ENCODE measurements at places on chromosomes 13 and 19.

DNA sequence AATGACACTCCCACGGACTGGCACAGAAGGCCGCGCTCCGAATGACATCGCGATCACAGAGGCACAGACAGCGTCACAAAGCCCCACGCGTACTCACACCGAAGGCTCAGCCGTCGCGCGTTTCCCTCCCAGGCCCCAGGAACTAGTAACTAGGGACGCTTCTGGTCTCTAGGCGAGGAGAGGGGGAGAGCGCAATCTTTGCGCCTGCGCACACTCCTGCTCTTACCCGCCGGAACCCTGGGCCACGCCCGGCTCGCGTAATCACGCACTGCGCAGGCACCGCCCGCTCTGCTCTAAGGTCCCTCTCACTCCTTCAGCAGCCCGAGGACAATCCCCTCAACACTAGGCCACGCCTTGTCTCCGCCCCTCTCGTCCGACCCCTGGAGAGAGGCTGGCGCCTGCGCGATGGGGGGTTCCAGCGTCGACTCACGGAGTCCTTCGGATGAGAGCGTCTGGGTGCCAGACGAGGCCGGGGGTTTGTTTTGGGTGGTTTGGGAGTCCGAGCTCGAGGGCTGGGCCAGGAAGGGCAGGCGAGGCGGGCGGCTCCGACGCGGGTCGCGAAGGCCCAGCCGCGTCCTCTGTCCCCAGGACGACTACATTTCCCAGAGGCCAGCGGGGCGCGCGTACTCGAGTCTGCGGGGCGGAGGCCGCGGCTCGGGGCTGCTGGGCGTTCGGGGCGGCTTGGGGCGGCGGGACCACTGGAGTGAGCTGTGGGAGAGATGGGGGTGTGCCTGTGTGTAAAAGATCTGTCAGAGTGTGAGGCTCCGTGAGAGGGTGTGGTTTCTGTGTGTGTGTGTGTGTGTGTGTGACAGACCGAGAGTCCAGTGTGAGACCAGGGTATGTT is at the start of gene ZNF471:
Gene ZNF471, plus strand, starts transcription at position 410 of the 844 bp plus-strand sequence. CDS start 3,717 bp downstream, outside the sequence.
- peak; percentile 99 for DNase-seq

DNA sequence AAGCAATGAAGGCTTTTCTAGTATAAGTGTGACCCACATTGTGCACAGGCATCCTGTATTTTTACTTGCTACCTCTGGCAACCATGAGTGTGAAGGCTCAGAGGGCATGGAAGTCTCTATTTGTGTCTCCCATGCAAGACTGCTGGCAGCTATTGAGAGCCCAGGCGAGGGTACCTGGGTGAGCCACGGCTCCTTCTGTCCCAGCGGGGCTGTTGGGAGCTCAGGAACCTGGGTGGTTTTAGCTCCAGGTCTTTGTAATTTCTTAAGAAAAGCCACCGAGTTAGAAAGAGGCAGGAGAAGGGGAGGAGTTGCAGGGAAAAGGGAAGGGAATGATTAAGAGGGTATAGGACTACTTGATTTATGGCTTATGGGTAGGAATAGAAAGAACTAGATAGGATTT is 190.4 kb upstream of the SOX1 start:
- DNase-seq: no peak

DNA sequence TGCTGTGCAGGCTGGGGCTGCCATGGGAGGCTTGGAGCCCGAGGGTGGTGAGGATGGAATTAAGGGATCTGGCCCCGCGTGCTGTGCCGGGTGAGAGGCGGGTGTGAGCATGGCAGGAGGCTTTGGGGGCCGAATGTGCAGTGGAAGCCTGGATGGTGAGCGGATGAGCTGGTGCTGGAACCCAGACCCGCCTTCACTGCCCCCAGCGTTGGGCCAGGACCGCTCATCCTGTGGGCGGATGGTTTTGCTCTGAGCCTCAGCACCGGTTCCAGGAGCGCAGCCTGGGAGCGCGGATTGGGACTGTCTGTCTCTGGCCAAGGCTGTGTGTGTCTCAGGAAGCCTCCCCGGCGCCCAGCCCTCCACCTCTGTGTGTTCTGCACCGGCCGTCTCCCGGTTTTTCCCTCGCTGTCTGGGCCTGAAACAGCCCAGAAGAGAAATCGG is 16.7 kb downstream of the KDM4B start:
- no peak for DNase-seq

GRCh38 chr19:6587093-6587820 is 3.7 kb downstream of the CD70 start:
- DNase-seq: no peak

DNA sequence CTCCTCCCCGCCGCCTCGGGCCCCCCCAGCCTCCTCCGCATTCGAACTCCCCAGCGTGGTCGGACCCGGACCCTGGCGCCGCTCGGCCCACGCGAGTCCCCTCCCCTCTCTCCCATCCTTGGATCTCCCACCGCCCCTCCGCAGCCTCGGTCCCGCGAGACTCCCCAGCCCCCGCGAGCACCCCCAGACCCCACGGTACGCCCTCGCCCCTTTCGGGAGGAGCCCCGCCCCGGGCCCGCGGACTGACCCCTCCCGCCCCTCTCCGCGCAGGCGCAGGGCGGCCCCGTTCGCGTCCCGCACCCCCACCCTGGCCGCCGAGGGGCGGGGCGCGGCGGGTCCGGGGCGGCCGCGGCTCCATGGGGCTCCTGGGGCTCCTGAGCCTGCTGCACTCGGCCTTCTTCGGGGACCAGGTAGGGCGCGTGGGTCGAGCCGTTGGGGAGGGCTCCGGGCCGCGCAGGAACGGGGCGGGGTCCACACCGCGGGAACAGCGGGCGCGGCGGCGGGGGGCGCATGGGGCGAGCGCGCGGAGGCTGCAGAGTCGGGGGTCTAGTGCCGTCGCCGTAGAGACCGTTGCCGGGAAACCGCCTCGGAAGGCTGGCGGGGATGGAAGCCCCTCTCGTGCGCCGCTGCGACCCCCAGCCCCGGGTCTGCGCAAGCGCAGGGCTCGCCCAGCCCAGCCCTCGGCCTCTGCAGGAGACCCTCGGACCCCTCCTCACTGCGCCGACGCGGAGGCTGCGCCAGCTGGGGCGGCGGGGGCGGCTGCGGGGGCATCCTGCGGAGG is 3.8 kb upstream of the APC2 start:
- no peak for DNase-seq

- no peak for DNase-seq
These were observed 776 bp upstream of the NCLN start for GRCh38 chr19:3184847-3185460.

DNA sequence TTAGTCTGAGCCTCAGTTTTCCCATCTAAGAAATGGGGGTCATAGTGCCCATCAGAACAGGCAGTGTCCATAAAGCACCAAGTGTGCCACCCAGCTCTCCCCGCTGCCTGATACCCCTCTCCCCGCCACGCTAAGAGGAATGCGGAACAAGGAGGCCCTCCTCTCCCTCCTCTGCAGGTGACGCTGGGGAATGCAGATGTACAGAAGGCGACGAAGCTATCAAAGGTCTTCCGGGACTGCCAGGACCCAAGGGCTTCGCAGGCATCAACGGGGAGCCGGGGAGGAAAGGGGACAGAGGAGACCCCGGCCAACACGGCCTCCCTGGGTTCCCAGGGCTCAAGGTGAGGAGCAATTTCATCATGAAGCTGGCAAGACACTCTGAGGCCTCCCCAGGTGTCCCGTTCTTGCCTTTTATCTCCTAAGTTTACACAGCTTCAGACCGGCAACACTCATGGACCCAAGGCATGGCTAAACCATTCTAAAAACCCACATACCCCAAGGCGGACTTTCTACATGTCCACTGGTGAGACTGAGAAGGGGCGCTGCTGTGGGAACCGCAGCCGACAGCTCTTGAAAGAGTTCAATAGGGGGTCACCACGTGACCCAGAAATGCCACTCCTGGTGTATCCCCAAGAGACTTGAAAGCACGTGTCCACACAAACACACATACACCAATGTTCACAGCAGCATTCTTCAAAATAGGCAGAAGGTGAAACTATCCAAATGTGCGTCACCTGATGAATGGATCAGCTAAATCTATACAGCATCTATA is 102.7 kb downstream of the RAB20 start:
- no peak for DNase-seq

GRCh38 chr19:58349590-58349989 is 3.7 kb downstream of the A1BG start:
- no peak for DNase-seq

DNA sequence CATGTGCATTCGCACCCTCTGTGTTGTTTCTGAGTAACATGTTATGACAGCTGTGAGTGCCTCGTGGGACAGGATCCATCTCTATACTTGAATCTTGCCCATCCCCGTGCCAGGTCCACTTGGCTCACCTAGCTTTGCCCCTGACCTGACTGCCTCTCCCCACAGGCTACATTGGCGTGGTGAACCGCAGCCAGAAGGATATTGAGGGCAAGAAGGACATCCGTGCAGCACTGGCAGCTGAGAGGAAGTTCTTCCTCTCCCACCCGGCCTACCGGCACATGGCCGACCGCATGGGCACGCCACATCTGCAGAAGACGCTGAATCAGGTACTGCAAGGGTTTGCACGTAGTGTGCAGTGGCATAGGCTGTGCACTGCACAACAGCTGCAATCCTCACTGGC is 53.2 kb downstream of the TMED1 start:
- DNase-seq: no peak

DNA sequence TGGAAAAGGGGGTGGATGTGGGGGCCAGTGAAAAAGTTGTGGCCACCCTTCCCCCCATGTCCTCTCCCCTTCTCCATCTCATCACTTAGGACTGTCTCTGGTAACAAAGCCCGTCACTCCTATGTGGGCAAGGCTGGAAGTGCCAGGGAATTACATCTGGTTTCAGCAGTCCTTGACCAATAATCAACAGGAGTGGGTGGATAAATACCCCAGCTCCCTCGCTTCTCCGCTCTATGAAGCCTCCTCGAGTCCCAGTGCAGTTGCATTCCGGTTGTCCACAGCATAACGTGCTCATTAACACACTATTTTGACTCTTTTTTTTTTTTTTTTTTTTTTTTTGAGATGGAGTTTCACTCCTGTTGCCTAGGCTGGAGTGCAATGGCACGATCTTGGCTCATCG is 31.5 kb downstream of the MYO1F start:
- DNase-seq: no peak

- DNase-seq: no peak
These were observed 126.8 kb downstream of the LMO7 start for GRCh38 chr13:75762955-75763354.

DNA sequence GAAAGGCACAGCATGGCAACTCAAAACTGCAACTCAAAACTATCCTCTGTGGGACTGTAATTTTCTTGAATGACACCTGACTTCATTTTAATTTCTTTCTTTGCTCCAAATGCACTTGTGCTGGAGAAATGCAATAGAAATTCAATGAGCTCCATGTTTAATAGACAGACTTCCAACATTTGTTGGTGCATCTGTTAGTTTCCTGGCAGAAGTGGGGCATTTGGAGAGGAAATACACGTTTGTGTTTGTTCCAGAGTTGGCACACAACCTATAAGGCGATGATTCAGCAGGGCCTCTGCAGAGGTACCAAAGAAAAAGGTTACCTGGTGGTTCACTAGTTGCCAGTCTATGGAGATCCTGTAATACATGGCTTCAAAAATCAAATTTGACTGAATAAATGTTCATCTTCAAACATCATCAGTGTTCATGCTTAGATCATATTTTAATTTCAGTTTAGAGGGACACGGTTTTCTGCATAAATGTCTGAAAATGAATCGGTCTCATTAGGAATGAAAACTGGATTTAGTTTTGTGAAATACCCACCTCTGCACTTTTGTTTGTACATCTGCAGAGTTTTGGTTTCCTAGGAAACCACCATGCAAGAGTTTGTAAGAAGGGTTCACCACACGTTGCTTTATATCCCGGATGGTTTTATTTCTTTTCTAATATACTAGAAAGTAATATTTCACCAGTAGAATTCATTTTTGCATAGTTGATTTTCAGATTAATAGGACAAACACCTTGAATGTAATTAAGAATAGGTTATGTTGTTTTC is 21.8 kb upstream of the OBI1 start:
- DNase-seq: no peak

DNA sequence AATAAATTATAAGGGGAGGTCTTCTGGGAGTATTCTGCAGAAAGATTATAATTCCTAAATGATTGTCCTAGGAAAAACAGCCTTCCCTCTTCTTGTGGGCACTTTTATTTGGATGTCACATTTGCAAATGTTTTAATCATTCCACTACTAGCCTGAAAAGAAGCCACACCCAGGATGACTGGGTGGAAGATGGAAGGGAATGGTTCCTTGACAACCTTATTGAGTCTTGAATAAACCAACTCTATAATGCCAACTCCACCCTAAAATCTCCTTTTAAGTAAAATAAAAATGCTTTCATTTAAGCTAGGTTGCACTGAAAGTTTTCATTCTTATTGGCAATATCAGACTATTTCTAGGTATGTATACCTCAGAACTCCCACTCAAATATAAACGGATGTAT is 494.6 kb downstream of the RFC3 start:
- DNase-seq: no peak

DNA sequence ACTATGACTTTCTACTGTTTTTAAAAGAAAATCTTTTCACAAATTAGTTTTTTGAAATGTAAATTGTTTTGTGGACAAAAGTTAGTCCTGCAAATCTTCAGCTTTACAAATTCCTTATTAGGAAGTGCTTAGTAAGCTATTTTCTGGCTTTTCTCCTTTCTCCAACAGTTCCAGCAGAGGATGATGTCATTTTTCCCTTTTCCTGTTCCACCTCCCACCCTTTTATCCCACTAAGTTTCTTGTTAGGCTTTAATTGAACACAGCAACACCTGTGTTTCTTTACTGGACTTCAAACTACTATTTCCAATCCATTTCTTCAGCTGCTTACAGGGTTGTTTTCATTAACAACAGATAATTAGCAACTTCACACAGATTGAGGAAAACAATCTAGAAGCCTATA is 389.2 kb downstream of the NDFIP2 start:
- DNase-seq: peak; percentile 32

GRCh38 chr13:100658363-100658762 is 16.2 kb downstream of the TMTC4 start:
- DNase-seq: no peak

All from cardiac fibroblast (primary cell).